ENCODE measurements at places on chromosomes 3 and 15.

GRCh38 chr3:170725285-170725731 is 139.4 kb upstream of the SLC7A14 start:
- no peak for DNase-seq

- DNase-seq, result no peak
These were observed 18.1 kb upstream of the KPNA4 start for GRCh38 chr3:160583451-160583850.

- DNase-seq, result no peak
These were observed 95.6 kb upstream of the TOPAZ1 start for GRCh38 chr3:44146073-44146472.

- no peak for DNase-seq
These were observed 36.8 kb upstream of the CCDC50 start for GRCh38 chr3:191292243-191293015.

DNA sequence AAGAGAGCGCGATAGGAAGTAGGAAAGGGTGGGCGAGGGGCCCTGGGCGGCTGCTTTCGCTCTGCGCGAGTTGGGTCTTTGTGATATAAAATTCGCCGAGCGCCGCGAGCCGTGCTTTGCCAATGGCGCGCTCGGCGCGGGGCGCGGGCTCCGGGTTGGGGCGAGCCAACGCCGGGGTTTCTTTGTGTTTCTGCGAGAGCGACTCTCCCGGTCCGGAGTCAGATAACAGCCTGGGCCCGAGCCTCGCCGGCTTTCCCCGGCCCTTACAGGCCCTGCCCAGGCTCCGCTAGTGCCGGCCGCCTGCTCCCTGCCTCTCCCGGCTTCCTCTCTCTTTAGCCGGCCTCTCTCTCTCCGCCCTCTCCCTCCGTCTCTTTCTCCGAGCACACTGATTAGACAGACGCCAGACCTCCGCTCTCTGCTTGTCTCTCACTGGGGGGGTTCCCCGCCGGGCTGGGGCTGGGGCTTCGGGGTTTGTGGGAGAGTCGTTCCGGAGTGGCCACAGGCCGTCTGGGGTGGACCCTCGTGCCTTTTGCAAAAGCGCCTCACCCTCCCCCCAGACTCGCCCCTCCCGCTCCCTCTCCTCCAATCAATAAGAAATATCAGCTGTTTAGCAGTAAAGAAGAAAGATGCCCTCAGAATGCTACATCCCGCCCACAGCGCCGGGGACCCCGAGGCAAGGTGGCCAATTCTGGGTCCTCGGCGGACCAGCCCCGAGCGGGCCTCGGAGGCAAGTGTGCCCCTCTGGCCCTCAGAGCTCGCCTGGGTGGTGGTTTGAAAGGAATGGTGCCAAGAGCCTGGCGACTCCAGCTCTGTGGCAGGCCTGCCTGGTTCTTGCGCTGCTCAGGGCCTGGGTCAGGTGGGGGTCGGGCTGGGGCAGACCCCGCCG is 2.9 kb downstream of the NR2F2 start:
- no peak for DNase-seq

- DNase-seq, result no peak
These were observed 28.5 kb downstream of the SLCO2A1 start for GRCh38 chr3:134001251-134001650.

DNA sequence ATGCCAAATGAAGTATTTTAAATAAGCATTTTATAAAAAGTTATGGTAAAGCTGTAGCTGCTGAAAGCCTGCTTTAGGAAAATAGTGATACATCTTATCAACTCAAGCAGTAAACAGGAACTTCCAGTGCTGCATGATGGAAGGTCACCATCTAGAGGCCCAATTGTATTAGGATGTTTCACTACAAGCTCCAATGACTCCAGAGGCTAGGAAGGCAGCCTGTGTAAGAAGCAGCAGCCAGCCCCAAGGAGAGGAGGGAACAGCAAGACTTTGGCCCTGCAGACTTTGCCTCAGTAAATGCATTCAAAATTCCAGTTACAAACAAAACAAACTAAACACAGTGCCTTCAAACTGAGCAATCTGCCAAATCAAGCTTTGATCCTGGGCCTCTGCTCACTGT is 32.1 kb downstream of the ILDR1 start:
- no peak for DNase-seq

All from cerebellar nuclear complex (tissue), 1 donor.